NCI-H1092 treated with DMSO at 0.1 percent for 48 hours (cell line): ENCODE measurements at places on chromosomes 4 and X.

DNA sequence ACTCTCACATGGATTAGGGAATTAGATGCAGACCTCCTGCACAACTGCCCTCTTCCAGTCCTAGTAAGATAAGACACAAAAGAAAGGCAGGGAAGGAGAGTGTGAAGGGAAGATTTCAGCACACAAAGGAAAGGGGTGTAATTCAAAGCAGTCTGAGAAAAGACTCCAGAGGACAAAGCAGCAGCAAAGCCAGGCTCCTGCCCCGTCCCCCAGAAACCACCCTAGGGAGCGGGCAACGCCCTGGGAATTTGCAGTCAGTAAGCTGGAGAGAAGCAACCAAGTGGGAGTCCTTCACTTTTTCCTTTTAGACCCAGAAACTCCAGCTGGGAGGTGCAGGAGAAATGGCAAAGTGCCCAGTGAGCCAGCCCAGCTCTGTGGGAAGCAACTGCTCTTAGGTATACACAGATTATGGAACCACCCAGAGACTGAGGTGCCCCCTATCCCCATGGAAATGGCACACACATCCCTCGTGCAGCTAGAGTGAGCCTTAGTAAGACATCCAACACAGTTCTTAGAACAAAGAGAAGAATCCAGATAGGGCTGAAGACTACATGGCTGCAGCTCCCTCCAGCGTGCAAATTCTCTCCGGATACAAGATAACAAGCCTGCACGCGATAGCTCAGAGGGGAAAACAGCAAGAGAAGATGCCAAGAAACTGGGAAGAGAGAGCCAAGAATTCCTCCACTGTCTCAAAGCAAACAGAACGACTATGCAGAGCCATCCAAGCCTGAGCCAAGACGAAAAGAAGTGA lies 26.5 kb upstream of the IRAK1 start:
- DNase-seq: no peak

- no peak for DNase-seq
These were observed 1513.0 kb downstream of the STIM2 start for GRCh38 chr4:28373601-28374000.

DNA sequence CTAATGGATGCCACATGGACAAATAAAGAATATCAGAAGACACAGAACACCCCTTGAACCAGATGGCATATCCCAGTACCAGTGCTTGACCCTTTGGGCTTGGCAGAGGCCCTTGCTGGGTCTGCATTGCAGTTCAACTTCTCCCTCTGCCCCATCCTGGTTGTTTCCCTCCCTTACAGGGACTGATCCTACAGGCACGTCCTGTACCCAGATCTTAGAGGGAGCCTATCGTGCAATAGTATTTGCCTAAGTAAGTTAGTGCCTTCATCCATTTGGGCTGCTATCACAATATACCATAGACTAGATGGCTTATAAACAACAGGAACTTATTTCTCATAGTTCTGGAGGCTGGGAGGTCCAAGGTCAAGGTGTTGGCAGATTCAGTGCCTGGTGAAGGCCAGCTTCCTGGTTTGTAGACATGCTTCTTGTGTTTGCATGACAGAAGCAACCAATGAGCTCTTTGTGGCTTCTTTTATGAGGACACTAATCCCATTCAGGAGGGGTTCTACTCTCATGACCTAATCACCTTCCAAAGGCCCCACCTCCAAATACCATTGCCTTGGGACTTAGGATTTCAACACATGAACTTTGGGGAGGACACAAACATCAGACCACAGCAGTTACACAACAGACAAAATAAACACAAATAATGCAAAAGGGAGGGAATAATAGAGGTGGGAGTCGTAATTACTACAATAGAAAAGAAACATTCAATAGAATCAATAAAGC lies 146.5 kb upstream of the MSX1 start:
- DNase-seq: no peak

DNA sequence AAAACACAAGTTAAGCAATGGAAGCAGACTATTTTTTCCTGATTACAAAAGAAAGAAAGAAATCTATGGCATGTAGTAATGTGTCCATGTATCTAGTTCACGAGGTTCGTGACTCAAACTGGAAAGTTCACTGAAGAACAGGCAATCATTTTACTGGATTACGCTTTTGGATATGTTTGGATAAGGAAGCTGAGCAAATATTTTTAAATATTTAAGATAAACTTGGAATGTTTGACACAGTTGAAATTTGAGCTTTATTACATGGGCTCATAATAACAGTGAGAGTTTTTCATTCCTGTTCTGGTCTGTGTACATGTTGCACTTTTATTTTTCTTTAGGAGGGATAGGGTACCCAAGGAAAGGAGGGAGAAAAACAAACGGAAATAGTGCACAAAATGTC lies 244.2 kb upstream of the GK2 start:
- peak; percentile 20 for DNase-seq

DNA sequence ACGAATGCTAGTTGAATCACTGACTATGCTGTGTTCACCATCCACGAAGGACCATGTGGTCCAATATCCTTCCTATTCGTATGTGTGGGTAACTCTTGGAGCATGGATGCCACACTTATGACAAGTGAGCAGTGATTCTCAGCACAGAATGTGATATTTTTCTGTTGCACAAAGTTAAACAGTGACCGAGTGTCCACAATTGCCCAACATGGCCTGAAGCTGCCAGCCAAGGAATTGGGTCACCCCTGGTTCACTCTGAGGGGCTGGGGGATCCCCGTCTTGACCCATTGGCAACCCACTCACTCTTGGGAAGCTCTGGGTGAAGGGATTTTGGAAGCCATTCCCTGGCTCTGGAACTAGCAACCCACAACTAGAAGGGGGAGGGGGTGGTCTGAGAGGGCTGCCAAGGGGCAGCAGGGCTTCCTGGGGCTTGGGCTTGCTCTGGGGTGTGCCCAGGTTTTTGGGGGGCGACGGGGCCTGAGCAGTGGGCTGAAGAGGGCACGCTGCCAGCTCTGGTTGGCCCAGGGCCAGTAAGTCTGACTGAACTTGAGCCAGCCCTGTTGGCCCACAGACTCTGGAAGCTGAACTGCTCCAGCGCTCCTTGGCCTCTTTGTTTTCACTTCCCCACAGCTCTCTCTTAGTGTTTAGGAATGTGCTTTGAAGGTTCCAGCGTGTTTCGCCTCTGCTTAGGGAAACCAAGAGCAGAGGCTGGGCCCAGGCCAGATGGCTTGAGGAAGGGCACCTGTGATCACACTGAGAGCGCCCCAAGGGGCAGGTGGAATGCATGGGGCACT lies 43.1 kb upstream of the BCOR start:
- no peak for DNase-seq

DNA sequence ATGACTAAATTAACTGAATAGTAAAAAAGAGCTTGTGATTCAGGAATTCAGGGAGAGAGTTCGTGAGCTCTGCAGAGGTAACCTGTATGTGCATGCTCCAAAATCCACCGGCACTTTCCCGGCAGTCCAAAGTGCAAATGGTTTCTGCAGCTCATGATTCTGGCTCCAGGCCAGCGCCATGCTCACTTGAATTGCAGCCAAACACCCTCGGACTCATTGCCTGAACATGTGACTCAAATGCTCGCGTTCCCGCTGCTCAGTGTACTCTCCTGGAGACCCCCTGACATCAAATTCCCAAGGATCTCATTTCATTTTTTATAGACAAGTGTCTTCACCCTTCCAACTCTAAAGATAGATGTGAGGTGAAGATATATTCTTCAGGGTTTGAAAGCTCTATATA lies 44.1 kb upstream of the SH3RF1 start:
- peak; percentile 83 for DNase-seq
